Naive thymus-derived CD4-positive, alpha-beta T cell (primary cell): ENCODE measurements at places on chromosomes 13 and 19. TPM values are rescaled to one million over a fixed set of nuclear protein-coding genes. Genes with fewer than 3 reads are reported as not detected.

The NLRP11 gene
- not detected for total RNA-seq

- DNase-seq = no peak
Measured at GRCh38 chr13:49086722-49087121, 111.0 kb downstream of the FNDC3A start.

The RGL3 gene
- total RNA-seq = not detected

DNA sequence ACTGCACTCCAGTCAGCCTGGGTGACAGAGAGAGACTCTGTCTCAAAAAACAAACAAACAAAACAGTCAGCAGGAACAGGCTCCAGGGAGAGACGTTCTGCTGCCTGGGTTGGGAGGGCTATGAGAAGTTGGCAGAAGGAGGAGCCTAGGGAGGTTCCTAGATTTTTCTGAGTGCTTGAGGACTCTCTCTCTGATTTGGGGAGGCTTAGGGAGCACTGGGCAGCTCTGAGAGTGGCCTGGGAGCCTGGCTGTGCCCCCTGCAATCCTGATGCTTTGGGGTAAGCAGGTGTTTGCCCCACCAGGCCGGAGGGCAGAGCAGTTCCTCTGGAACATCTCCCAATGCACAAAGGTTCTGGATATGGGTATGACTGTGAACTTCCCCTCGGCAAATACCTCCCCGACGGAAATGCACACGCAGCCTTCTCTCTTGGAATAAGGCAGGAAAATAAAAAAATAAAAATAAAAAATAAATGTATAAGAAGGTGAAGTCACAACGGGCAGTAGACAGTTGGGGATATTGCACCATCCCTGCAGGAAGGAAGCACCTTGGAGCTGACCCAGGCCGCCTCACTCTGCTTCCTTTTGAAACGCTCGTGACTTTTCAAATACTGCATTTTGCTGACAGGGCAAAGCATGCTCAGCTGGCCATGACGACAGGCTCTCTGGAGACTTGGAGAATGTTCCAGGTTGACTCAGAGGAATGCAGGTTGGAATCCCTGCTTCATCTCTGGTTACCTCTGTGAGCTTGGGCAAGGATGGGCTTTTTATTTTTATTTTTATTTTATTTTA, 26.5 kb upstream of the HOMER3 start:
- DNase-seq = no peak

DNA sequence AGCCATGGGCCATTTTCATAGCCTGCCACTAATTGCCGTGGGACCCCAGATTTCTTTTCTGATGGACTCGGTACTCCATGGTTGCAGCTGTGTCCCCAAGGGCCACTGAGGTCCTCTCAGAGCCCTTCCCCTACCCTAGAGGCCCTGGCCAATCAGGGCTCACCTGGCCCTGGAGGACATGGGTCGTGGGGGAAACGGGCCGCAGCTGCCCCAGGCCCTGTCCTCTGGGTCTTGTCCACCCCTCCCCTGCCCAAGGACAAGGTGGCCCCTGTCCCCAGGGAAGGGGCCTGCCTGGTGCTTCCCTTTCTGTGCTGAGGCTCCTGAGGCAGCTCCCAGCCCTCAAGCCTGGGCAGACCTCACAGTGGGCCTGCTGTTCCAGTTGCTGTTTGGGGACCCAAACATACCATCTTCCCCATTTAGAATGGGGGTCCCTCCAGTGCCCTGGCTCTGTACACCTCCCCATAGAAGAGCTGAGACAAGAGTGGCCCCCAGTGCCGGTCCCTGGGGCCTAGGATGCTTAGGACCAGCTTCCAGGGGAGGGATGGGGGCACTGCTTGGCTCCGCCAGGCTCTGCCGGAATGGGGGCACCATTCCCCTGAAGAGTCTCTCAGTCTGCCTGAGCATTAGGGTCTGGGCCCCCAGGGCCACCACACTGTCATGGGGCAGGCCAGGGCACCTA, 3.2 kb downstream of the RAB11B start:
- no peak for DNase-seq

DNA sequence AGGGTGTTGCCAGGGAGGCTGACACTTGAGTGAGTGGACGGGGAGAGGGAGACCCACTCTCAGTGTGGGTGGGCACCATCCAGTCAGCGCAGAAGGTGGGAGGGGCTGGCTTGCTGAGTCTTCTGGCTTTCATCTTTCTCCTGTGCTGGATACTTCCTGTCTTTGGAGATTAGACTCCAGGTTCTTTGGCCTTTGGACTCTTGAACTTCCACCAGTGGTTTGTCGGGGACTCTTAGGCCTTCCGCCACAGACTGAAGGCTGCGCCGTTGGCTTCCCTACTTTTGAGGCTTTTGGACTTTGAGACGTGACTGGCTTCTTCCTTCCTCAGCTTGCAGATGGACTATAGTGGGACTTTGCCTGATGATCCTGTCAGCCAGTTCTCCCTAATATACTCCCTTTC, 4.3 kb upstream of the LENG8 start:
- DNase-seq = no peak

The ZNF613 gene
- 8.8 TPM for total RNA-seq

GRCh38 chr19:18110609-18111232, 13.1 kb downstream of the MAST3 start:
- DNase-seq = no peak

- DNase-seq = no peak
Measured at GRCh38 chr13:80444240-80445015, 103.5 kb upstream of the SPRY2 start.

DNA sequence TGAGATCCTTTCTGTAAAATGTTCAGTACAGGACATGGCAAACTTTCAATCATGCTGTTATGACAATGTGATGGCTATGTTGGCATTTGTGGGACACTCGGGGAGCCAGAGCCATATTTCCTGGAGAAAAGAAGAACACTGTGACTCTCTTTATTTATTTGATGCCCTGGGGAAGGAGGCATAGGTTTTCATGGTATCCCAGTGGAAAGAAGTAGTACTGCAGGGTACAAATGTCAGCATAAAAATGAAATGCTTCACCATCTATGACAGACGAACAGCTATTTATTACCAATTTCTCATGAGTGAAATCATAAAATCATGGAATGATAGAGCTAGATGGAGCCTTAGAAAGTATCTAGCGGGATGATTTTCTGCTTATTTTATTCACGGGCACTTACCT, 217.1 kb downstream of the COL4A1 start:
- no peak for DNase-seq
